ENCODE measurements at places on chromosomes 11 and 22.

DNA sequence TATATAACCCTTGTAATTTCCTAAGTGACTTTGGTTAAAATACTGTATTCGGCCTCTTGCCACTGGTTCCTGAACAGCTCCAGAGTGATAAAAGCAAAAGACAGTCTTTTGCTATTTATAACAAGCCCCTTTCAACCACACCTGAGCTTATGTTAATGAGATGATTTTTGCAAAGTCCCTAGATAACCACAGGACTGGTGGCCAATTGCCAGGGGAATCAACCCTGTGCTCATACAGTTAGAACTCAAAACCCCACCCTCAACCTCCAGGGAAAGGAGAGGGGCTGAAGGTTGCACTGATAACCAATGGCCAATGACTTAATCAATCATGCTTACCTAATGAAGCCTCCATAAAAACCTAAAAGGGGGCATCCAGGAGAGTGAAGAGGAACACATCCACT lies 77.9 kb downstream of the SIK3 start:
- DNase-seq: no peak

DNA sequence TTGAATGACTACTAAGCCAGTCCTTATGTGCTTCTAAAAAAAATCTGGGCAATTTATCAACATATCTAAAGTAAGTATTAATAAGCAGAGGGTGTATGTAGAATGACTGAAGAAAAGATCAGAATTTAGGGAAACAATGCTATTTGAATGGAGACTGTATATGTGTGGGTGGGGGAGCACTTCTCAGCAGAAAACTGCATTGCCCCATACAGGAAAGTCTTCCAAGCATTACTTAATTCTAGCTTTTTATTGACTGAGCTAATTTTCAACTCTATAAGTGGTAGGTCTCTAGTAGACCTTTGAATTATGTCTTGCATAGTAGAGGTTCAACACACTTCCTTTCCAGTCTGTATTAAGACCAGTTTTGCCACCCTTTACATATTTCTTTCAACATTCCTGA lies 41.7 kb downstream of the CASP12 start:
- DNase-seq: no peak

GRCh38 chr11:61378713-61379313 lies 13.6 kb upstream of the TMEM216 start:
- DNase-seq: no peak

DNA sequence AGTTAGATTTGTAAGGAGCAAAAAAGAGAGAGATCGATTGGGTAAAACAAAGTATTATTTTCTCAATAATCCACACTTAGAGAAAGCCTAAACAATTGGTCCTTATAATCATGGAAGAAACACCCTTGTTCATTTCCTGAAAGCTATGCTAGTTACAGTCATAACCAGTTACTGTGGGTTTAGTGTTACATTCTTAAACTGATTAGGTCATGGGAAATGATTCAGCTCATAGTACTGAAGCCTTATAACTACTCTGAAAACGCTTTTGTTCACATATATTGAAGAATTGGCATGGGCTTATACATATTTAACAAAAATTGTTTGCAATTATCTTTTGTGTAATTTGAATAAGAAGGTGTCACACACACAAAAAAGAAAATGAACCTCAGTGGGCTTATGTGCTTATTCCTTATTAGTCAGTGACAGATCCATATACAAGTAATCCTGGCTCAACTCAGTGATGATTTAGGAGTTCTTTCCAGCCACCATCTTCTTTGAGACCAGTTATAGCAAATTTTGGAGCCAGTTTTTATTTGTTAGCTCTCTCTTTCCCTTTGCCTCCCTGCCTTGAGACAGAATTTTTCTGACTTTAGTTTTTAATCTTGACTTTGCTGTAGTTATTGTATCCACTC lies 198.5 kb upstream of the CTSC start:
- no peak for DNase-seq

- no peak for DNase-seq
Observed at GRCh38 chr11:77127920-77128691, at the start of gene MYO7A. TSS of gene MYO7A (plus strand) at chr11:77128246. CDS start at chr11:77130635, 2,389 bp downstream.

DNA sequence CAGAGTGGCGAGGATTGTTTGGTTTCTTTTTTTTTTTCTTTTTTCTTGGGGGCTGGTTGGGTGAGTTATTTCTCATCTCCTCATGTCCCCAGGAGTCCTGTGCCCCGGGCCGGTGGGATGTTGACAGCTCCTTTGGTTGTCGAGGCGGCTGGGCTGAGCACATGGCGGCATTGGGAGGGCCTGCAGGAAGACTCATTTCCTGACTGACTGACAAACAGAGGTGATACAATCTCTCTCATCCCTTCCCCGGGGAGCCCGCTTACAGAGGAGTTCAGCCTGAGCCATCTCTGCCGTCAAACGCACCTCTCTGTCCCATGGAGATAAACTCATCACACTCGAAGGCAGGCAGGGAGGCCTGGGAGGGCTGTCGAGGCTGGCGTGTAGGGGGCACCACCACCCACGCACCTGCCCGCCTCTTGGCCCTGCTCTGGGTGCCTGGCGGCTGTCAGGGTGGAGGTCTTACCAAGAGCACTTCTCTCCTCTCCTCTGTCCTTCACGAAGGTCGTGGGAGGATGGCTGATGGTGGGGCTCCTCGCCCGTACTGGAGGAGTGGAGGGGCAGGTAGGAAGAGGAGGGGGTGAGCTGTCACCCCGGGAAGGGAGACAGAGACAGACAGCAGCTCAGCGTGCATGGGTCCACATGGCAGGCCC lies 60.0 kb upstream of the NECTIN1 start:
- DNase-seq: no peak

DNA sequence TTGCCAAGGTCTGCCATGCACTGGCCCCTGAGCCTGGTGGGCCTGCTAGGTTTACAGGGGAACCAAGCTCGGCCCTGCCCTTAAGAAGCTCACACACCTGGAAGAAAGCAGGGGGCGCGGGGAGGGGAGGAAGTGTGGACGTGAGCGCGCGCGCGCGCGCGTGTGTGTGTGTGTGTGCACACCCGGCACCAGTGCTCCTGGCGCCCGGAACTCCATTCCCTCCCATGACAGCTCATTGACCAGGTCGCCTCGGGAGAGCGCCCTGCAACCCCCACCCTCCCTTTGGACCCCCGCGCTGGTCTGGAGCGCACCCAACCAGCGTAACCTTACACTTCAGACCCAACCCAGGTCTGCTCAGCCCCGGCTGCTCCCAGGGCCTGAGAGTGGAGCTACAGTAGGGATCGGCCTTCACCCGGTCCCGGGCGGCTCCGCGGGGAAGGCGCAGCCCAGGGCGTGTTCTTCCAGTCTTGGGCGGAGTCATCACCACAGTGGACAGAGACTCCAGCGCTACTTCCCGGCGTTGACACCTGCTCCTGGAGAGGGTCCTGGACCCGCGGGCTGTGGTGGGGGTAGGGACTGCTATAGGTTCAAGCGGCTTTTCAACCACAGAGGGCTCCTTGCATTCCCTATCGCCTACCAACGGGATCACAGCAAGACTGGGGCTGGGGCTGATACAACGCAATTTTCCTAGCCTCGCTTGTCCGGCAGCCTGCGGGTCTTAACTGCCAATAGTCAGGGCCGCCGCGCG lies 1.5 kb downstream of the GALNT18 start:
- peak; percentile 45 for DNase-seq

DNA sequence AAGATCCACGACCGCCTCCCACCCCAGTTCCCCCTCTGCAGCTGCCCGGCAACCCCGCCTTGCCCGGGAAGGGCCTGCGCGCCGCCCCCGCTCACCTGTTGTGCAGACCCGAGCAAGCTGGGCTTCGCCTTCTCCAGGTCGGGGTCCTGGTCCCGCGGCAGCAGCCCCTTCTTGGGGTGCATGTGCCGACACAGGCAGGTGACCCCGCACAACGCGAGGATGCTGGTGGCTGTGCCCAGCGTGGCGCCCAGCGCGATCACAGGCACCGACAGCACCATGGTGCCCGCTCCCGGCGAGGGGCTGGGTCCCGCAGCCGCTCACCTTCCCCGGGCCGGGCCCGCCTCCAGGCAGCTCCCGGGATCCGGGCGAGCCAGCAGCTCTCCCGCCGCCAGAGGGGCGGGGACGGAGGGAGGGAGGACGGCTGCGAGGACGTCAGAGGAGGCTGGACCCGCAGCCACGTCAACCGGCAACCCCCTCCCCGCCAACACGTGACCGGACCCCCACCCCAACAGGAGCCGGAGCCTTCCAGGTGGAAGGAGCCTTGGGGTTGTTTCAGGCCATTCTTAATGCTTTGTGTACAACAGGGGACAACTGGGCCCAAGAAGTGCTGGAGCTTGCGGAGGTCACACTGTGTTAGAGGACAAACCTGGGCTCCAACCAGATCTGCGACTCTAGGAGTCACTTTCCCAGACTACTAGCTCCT lies at the start of gene SYT13:
Gene SYT13, minus strand, starts transcription at position 412 of the 703 bp plus-strand sequence. Its CDS starts 134 bp downstream, at position 278.
- DNase-seq: peak; percentile 28

GRCh38 chr11:15291885-15292284 lies 177.2 kb downstream of the INSC start:
- DNase-seq: peak; percentile 26

GRCh38 chr22:22408731-22409696 lies 99.5 kb downstream of the ZNF280B start:
- peak; percentile 37 for DNase-seq

DNA sequence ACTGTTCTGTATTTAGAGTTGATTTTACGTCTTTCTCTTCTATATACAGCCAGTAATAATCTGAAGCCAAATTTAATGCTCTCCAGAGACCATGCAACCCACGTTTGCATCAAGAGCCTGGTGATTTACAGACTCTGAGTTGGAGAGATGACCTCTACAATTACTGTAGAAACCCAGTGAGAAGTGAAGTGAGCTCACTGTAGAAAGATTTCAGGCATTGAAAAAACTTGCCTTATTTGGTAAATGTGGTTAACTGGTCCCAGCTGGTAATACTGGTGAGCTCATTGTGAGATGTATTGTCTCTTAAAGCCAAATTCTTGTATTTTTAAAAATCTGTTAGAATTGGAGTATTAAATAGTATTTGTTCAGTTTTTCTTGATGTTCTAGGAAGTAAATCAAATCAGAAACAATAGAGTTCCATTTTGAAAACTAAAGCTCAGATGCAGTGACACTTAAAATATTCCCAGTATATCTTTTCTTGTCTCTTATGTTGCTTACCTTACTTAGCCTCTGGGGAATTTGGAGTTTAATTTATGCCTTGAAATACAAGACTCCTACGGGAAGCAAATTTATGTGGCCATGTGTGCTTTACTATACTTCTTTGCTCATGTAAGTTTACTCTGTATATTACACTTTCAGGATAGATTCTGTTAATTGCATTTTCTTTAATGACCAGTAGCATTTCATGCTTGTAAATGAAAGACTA lies 189.9 kb downstream of the ARHGAP42 start:
- DNase-seq: peak; percentile 40

DNA sequence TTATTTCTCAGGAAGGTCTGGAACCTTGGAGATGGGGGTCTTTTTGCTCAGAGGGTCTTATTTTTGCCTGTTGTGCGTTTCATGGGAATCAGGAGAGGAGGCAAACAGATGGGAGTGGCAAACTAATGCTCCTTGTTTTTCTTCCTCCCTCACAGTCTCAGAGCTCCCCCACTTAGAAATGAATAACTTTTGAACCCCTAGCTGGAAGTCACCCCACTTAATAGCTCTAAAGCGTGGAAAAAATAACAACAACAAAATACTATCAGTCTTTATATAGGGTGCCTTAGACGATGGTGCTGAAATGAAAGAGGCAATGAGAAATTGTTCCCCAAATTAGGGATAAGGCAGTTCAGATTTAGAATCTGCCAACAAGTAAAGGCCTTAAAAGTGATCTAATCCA lies 76.8 kb upstream of the BDNF start:
- no peak for DNase-seq

GRCh38 chr11:67007126-67007525 lies 15.8 kb upstream of the SYT12 start:
- DNase-seq: no peak

DNA sequence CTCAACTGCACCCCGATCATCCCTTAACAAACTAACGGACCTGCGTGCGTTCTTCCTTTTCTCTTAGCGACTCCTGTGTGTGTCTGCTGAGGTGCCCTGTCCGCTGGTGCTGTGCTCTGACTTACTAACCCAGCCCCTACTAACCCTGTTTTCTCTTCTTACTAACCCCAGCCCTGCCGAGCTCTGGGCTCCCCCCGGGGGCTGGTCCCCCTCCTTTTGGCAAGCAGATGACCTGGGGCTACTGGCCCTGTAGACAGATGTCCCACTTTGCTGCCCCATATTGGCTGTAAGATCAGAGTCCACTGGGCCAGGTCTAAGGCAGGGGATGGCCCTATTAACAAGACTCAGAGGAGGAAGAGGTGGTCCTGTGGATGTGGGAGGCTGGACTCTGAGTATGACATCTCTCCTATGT lies 14.7 kb downstream of the MIAT start:
- DNase-seq: no peak

GRCh38 chr11:2223153-2223794 lies 47.1 kb downstream of the ASCL2 start:
- DNase-seq: no peak

DNA sequence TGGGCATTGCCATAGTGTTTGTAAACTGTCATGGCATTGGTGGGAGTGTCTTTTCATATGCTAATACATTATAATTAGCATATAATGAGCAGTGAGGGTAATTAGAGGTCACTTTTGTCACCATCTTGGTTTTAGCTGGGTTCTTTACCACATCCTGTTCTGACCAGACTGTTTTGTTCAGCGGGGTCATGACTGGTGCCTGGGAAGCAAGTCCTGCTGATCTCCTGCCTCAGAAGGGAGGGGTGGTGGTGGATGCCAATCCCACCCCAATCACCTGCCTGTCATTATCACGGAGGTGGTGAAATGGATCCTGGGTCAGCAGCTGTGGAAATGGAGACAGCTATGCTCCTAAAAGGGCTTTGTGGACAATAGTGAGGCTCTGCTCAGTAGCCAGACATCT lies 31.2 kb downstream of the IL18 start:
- DNase-seq: no peak

DNA sequence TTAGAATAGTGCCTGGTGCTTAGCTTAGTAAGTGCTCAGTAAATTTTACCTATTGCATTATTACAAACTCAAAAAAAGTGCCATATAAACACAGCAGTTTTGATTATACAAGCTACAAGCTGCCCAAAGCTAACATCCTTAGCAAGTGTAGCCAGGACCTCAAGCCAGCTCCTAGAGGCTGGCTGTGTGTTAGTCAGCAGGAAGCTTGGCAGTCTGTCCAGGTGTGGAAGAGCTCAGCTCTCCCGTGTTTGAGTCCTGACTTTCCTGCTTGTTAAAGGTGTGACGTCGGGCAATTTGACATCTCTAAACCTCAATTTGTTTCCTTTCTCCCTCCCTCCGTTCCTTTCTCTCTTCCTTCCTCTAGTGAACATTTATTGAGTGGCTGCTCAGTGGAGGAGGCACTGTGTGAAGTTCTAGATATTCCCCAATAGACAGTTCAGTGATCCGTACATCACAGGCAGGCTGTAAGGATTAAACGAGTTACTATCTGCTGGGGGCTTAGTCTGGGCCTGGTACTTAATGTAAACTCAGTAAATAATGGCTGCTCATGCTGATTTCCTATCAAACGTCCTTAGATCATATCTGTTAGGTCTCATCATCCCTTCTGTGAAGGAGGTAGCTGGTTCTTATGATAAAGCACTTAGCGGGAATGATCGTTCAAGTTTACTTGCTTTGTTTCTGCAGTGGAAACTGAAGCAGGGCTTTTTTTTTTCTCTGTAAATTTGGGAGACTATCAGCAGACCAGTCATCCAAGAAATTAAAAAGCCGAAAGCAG lies 68.7 kb downstream of the PRR5L start:
- DNase-seq: no peak

All from NCI-H446 (cell line).